ENCODE measurements at places on chromosomes 4 and X.

DNA sequence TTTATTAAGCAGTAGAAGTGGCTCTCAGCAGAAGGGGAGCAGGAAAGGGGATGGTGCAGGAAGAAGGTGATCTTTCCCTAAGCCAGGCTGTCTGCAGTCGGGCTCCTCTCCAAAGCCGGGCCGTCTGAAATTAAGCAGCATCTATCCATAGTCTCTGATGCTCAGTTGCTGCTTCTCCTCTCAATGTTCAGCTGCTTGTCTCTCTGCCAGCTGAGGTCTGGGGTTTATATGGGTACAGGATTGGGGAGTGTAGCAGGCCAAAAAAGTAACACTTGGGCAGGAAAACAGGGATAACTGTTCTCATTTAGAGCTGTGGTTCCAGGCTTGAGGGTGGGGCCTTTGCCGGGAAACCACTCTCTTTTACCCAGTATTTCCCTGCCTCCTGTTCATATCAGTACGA, 39.2 kb upstream of the CCKAR start:
- no peak for DNase-seq

- no peak for DNase-seq
Observed at GRCh38 chrX:28787206-28787605, 200.0 kb downstream of the IL1RAPL1 start.

- DNase-seq = no peak
Observed at GRCh38 chr4:179007755-179008154, 1565.5 kb upstream of the AGA start.

GRCh38 chr4:68369142-68369805, 19.4 kb upstream of the YTHDC1 start:
- no peak for DNase-seq

DNA sequence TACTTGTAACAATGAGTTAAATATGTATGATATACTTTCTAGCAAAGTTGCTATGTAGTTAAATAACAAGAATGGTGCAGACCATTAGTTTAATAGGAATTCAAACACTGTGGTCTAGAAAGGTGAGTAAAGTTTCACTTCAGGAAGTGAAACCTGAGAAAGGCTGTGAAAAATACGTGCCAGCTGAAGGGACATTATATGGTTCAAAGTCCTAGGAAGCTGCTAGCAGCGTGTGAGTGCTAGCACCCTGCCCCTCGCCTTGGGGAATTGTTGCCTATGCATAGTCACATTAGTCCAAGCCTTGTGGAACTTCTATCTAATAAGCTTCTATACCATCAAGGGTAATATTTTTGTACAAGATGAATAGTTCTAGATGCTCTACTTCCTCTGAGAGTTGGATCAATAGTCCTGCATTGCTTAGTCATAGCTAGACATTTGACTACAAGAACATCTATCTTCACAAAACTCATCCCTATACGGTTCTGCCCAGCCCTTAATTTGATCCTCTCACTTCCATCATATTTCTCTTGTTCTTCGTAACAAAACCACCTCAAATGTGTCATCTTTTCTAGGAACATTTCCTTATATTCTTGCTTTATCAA, 45.8 kb upstream of the ARSJ start:
- no peak for DNase-seq

GRCh38 chrX:55841962-55842752, 124.6 kb downstream of the RRAGB start:
- DNase-seq = no peak

GRCh38 chrX:118615141-118615540, 112.3 kb upstream of the IL13RA1 start:
- no peak for DNase-seq

- no peak for DNase-seq
Observed at GRCh38 chrX:14073071-14073470, 43.4 kb upstream of the GEMIN8 start.

- DNase-seq = no peak
Observed at GRCh38 chr4:120472447-120473131, 405.9 kb upstream of the MAD2L1 start.

DNA sequence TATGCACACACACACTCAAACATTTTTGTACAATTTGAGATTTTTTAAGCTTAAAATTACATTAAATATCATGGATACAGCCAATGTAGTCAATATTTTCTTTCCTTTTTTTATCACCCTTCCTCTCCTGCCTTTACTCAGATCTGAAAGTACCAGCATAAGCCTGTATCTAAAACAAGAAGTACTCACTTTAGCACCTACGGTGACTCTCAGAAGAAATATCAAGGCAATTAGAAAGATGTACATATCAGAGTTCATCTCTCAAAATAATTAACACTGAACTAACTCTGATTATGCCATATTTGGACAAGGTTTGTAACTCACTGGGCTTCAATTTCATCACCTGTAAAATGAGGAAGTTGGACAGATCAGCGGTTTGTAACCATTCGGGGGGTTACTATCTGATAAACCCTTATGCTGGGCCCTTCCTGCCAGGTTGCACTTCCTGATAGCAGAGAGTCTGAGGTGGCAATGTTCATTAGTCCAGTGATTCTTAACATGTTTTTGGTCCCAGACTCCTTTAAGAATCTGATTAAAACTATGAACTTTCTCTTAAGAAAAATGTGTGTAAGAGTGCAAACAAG, 5.7 kb upstream of the GPR174 start:
- no peak for DNase-seq

DNA sequence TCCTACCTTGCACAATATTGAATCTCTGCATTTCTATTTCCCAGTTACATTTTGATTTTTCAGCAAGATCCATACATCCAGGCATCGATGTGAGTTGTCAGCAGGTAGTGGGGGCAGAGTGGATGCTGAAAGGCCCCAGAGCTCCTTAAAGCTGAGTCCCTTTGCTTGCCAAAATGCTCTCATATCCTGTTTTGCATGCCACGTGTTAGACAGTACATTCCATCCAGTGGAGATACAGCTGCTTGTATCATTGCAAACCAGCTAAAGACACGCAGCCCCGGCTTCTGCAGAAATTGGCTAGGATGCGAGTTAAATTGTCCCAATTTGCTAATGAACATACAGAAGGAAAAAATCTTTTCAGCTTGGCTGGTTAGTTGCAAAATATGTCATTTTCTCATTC, 179.6 kb upstream of the MXRA5 start:
- no peak for DNase-seq

DNA sequence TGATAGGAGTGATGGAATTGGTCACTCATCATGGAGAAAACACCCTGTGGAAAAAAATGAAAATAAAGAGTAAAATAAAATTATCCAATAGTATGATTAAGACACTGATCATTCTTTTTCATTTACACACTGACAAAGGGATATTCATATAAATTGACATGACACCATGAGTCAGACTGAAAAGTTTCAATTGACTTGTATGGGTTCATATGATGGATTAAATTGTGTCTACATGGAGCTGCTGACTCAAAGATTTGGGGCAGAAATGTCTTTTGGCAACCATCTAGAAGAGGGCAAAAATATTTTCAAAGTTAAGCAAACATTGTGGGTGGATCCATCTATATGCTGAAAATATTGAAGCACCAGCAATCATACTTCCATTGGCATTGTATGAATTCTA, 153.4 kb upstream of the PPP3CA start:
- DNase-seq = no peak

GRCh38 chr4:128810871-128811570, 1.5 kb downstream of the JADE1 start:
- peak; percentile 54 for DNase-seq

- DNase-seq = no peak
Observed at GRCh38 chrX:10240918-10241317, 84.1 kb downstream of the CLCN4 start.

GRCh38 chr4:152079543-152080293, 318.9 kb upstream of the GATB start:
- no peak for DNase-seq

GRCh38 chrX:53357799-53358530, 64.5 kb downstream of the SMC1A start:
- no peak for DNase-seq

GRCh38 chrX:30876367-30876766, 12.7 kb downstream of the TAB3 start:
- DNase-seq = no peak

DNA sequence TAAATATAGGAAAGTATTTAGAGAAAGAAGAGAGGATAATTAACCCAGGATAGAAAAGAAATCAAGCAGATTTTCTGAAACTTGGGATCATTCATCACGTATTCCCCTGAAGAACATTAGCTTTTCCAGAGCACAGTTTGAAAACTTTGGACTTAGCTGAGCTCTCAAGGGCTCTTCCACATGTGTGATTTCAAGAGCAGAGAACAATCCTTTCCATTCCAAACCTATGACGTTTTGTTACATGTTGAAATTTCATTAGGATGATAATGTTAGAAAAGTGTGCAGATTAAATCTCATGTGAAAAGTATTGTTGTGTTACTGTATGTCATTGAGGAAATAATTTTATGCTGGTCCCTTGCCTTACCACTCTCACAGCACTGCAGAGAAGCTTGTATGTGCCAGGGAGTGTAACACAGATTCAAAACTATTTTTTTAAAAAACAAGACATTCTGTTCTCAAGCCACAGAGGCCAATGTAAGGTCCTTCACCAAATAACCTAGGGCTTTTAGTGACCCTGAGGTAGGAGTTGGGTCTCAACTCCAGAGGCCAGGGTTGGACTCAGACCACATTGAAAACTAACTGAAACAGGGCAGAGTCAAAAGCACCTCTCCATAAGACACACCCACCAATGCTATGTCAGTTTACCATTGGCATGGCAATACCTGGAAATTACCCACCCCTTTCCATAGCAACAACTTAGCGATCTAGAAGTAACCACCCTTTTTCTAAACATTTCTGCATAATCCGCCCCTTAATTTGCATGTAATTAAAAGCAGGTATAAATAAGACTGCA, 141.3 kb downstream of the ANXA5 start:
- no peak for DNase-seq

DNA sequence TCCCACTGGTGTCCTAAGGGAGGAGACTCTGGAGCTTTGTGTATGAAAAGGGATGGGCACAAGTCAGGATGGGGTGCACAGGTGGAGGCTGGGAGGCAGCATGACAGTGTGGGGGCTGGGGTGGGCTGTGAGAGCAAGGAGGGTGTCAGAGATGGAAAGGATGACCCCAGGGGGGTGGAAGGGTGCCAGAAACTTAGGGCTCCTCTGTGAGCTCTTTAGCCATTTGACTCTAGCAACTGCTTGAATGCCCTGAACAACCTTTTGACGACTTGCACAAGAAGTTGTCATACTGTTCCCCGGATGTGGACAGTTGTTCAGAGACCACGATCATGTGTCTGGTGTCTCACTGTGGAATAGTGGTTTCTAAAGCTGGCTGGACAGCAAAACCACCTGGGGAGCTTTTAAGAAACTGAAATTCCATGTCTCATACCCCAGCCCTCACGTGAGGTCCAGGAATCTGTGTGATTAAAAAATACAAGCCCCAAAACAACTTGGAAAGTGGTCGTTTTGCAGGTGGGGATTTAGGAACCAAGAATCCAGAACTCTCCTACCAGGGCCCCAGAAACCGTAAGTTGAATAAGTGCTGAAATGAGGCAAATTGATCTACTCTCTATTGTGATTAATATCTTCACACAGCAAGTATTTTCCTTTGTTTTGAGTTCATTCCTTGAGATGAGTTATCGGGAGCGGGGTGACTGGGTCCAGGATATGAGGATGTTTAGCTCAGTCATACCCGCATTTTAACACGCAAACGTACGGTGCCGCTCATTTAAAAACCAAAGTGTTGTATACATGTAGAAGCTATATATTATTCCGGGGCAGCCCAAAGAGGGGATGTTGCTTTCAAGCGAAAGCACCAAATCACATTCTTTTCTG, 3.4 kb downstream of the RHOH start:
- no peak for DNase-seq

DNA sequence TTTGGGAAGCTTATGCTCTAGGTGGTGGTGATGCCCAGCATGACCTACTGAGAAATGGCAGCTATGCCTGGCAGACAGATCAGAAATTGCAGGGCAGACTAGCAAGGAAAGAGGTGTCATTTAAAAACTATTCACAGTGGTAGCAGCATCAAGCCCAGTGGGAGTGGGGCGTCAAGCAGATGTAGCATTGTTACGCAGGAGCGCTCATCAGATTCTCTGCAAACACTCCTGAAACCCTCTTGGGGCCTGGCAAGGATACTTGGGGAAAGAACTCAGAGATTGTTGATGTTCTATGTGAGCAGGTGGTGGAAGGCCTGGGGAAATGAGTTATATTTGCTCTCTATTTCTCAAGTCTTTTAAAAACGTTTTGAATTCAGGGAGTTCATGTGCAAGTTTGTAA, 437.6 kb downstream of the RAPGEF2 start:
- DNase-seq = no peak

- no peak for DNase-seq
Observed at GRCh38 chr4:69907151-69907550, 23.7 kb upstream of the CSN1S1 start.

Data from pulmonary artery endothelial cell (primary cell).